ENCODE measurements at places on chromosomes 13 and 19. TPM values are rescaled to one million over a fixed set of nuclear protein-coding genes. Genes with fewer than 3 reads are reported as not detected.

PSG11 gene
- not detected for total RNA-seq

DNA sequence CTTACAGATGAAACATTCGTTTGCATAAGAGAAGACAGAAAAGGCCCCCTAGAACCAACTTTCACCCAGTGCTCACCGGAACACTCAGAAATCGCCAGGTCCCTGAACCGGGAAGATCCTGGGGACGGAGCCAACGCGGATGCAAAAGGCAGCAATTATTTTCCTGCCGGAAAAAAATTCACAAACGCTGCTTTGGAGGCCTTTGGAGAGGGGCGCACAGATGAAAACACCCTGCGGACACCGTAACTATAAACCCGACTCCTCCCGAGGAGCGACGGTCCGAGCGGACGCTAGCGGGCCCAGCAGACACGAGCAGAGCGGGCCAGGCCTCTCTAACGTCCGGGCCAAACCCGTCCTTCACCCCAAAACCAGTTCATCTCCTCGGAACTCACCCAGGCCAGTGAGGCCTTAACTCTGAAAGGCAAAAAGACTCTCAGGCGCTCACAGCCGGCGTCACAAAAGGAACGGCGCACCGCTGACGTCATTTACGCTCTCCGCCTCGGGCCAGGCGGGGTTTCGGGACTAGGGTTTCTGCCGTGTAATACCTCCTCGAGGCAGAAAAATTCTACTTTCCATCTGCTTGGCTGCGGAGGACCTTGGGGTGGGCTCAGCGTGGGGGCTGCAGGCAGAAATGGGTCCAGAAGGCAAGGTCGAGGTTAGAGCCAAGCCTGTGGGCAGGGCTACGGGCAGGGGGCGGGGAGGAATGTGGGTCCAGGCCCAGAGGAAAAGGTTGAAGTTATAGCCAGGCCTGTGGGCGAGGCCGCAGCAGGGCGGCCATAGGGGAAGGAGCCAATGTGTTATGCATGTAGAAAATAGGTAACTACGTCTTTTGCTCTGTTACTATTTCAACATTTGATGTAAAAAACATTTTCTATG lies at the start of gene ZNF426:
ZNF426 (minus strand) TSS at position 463 of the 876 bp plus-strand sequence. CDS start 2,413 bp downstream, outside the sequence.
- DNase-seq: peak; percentile 85

GRCh38 chr19:14746886-14747285 lies 31.5 kb downstream of the ADGRE2 start:
- no peak for DNase-seq

KIR2DL1 gene
- total RNA-seq: not detected

- DNase-seq: peak; percentile 53
These were observed 1.7 kb downstream of the KLK4 start for GRCh38 chr19:50909240-50910070.

SIGLEC5 gene
- not detected for total RNA-seq

DNA sequence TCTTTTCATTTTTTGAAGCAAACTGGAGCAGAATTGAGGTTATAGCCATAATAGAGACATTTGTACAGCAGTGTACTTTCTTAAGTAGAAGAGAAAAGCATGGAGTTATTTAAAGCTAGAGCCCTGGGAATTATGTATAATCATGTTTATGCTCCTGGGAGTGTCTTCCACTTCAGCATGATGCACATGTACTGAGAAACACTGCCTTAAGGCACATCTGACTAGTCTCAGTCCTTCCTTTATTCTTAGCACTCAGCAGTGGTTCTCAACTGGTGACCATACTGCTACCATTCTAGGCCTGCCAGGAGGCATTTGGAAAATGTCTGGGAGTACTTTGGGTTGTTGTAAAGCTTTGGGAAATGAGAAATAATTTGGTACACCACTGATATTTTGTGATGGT lies 45.8 kb downstream of the VWA8 start:
- no peak for DNase-seq

DNA sequence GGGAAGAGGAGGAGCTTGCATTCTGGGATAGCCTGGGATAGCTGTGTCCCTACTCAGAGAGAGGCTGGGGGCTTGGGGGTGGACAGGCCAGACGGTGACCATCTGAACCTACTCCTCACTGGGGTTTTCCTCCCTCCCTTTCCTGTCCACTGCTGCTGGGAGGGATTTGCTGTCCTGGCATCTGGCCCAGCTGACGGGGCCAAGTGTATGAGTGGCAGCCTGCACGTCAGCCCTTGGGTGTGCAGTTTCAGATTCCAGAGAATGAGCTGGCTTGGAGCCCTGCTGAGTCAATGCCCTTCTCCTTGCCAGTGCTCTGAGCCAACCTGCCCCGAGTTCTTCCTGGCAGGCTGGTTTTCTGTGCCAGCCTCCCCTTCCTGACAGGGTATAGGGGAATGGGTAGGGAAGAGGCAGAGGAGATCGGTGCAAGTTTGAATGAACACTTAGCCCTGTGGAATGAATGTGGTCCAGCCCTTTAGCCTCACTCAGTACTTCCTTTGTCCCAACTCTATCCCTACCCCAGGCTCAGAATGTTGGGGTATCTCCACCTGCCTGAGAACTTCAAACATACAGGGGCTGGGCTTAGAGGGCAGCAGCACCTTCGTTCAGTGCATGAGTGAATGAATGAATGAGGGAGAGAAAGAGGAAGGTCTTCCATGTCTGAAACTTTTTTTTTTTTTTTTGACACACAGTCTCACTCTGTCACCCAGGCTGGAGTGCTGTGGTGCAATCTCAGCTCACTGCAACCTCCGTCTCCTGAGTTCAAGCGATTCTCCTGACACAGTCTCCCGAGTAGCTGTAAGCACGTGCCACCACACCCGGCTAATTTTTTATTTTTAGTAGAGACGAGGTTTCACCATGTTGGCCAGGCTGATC lies 1.8 kb upstream of the ANGPTL4 start:
- peak; percentile 28 for DNase-seq

DNA sequence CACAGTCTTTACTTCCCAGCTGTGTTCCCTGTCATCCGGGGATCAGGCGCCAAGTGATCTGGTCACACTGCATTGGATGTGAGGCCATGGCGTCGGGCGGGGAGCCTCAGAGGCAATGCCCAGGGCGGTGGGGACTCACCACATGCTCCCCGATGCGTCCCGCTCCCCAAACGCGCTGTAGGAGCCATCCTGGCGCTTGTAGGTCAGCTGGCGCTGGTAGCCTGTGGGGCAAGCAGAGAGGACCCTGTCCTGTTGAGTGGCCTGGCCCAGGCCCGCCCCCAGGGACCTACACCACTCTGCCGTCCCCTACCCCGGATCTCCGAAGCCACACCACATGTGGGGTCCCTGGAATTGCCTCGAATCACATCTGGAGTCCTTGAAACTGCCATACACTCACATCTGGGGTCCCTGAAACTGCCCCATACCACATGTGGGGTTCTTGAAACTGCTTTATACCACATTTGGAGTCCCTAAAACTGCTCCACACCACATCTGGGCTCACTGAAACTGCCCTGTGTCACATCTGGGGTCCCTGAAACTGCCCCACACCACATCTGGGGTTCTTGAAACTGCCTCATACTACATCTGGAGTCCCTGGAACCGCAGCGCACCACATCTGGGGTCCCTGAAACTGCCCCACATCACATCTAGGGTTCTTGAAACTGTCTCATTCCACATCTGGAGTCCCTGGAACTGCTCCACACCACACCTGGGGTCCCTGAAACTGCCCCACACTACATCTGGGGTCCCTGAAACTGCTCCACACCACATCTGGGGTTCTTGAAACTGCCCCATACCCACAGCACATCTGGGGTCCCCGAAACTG lies 33.2 kb downstream of the F2RL3 start:
- no peak for DNase-seq

GRCh38 chr13:61148691-61149315 lies 266.8 kb downstream of the PCDH20 start:
- DNase-seq: no peak

DNA sequence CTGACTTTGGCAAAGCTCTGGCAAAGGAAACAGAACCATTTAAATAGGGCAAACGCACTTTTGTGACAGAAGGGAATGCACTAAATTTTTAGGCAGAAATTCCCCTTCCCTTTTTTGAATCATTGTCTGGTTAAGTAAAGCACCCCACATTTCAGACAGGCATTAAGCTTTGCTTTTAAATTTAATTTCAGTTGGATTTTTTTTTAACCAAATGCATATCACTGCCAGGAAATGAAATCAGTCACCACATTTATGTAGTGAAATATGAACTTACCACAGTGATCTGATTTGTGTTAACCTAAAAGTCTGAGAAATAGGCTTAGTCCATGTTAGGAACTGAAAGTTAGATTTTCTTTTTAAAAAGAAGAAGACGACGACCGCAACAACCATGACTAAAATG lies 10.8 kb downstream of the GPR183 start:
- DNase-seq: no peak

- no peak for DNase-seq
These were observed 1146.1 kb downstream of the EFNB2 start for GRCh38 chr13:105389373-105389772.

DNA sequence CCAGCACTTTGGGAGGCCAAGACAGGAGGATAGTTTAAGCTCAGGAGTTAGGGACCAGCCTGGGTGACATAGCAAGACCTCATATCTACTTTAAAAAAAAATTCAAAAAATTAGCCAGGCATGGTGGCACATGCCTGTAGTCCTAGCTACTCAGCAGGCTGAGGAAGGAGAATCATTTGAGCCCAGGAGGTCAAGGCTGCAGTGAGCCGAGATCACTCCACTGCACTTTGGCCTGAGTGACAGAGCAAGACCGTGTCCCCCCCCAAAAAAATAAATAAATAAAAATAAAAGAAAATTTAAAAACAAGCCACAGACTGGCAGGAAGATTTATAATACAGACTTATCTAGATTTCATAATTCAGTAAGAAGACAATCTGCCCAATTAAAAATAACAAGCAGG lies 14.8 kb downstream of the PSPC1 start:
- DNase-seq: no peak

DNA sequence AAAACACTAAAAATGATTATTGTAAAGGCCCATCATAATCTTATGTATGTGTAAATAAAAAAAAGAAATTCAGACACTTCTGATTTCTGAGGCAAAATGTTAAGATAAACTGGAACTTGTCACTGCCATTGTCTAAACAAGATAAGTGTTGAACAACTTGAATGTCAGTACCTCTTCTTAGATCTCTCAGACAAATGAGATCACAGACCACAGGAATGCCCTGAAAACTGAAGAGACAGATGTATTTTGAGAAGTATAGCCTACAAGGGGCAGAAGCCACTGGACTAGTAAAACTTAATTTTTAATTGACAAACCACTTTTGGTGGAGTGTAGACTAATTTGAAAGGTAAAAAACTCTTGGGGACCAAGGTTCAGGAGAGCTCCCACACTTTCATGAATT lies 375.5 kb upstream of the SLITRK5 start:
- DNase-seq: no peak

- DNase-seq: no peak
These were observed 68.2 kb downstream of the LRCH1 start for GRCh38 chr13:46621133-46621532.

DNA sequence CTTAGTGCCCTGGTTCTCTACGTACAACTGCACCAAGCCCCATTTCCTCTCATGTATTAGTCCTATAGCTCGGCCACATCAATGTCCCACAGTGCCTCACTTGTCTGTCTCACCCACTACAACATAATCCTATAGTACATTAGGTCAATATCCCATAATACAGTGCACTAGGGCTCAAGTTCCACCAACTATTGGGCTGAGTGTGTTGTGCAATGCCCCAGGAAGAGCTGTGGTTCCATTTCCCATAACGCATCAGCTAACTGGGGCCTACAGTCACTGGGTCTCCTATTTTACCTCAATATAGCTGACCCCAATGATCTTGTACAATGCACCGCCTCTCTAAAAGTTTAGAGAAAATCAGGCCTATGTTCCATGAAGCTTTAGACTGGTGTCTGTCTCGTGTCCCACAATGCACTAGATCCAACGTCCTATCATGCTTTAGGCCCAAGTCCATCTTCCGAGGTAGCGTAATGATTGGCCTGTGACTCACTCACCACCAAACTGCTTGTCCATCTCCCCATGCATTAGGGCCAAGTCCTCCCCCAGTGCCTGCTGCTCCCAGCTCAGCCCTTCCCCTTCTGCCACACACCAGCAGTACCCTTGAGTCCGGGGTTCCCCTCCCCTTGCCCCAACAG lies 21.8 kb downstream of the TSKS start:
- no peak for DNase-seq

DNA sequence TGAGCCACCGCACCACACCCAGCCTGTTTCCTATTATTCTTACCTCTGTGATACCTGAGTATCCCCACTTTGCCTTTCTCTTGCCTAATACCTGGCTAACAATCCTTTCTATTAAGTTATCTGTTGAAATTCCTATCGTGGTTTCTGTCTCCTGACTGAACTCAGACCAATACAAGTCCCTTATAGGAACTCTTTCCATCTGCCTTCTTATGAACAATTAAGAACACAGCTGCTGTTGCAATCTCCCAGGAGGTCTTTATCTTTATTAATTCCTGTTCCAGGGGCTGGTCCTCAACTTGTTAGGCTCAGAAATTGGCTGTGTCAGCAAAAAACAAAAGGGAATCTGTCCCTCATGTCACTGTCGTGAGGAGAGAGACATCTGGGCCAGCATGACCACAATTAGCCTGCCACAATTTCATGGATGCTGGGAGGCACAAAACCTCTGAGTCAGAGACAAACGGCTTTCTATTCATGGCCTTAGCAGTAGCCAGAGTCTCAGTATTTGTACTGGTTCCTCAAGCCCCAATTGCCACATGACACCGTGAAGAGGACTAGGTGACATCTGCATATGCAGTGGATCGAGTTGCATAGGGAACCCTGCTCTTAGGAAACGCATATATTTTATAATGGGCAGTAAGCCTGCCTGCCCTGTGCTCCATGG lies 58.2 kb downstream of the NUFIP1 start:
- DNase-seq: no peak

DNA sequence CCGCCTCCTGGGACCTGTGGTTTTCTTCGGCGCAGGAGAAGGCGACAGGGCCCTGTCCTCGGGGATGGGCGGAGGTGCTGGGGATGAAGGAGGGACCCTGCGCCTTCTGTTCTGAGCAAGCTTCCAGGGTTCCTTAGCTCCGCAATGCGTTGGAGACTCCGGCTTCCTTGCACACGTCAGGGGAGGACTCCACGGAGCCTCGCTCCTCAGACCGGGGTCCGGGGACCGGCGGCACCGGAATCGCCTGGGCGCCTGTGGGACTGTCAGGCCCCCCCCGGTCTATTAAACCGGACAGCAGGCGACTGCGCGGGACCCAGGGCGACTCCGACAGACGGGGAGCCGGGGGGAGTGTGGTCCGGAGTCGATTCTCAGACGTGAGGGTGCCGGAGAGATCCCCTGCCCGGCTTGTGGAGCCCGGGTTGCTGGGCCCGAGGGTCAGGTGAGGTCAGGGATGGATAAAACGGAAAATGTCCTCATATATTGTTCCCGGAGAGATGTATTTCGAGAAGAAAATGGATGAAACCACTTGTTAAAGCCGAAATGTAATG lies 227.4 kb downstream of the TEX29 start:
- no peak for DNase-seq

DNA sequence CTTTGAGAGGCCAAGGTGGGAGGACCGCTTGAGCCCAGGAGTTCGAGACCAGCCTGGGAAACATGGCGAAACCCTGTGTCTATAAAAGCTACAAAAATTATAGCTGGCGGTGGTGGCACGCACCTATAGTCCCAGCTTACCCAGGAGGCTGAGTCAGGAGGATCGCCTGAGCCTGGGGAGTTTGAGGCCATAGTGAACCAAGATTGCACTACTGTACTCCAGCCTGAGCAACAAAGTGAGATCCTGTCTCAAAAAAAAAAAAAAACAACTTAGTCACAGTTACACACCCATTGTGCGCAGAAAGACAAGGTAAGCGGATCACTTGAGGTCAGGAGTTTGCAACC lies 728 bp upstream of the DENND1C start:
- DNase-seq: no peak
